GM18507 (cell line): ENCODE measurements at places on chromosomes 3 and 15.

- no peak for DNase-seq
Observed at GRCh38 chr3:195911946-195912270, 3.6 kb upstream of the TNK2 start.

DNA sequence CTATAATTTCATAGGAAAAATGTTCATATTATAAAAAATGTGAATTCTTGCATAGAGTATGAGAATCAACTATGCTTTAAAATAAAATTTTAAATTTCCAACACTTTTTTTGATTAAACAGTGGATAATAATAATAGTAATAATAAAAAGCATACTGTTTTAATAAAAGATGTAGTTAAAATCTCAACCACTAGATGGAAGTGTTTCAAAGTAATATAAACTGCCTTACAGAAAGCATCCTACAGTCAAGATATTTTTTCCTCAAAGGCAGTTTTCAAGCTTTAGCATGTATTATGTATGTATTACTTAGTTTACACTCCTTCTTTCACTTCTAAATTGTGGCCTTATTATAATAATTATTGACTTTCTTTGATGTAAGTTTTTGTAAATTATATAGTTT is 217.5 kb downstream of the CHL1 start:
- DNase-seq: peak; percentile 3

- DNase-seq: no peak
Observed at GRCh38 chr3:59469948-59470723, 420.3 kb upstream of the CFAP20DC start.

DNA sequence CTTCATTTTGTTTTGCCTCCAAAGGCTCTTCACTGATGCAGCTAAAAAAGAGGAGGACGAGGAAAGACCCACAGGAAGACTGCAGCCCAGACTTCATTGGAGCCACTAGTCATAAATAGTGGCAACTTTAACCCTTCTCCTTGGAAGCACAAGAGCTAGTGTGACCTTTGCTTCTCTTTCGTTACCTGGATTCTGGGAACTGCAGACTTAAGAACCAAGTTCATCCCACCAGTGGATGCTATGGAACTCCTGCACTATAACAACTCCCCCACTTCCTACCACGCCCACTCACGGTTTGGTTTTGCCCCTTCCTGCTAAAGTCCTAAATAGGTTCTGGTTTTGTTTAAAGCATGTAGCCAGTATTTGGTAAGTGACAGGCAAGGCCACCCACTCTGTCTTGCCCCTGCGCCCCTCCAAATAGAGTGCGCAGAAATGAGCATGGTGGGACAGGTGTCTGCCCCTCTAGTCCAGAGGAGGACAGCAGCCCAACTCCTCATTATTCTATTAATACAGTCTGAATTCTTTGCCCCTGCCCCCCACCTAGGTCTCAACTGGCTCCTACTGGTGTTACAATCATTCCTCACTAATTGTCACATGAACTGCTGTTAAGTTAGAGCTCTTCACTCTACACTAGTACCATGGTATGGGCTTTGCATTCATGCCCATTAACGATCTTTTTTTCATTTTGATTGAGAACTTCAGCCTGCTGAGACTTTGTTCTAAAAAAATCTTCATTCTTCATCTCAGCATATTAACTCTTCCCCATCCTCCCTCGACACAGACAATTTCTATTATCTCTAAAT is 504.6 kb downstream of the FOXP1 start:
- DNase-seq: no peak

DNA sequence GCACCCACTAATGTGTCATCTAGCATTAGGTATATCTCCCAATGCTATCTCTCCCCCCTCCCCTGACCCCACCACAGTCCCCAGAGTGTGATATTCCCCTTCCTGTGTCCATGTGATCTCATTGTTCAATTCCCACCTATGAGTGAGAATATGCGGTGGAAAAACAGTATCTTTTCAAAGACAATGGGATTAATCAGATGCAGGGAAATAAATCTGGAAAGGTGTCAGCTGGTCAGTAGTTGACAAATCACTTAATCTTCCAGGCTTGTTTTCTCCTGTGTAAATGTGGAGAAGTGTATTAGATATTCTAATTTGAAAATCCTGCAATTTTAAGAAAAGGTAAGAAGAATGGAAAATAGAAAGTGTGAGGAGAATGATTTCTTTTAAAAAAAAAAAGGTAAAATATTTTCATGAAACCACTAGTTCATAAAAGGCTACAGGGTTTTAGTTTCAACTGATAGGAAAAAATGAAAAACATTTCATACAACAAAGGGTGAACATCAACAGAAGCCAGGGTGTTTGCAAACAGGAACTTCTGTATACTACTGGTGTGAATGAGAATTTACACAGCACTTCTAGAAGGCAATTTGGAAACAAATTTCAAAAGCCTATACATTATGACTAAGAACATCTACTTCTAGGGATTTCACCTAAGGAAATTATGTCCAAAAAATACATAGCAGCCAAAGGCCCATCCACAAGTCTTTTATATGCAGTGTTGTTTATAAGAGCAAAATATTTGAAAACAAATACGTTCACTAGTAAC is 113.5 kb downstream of the CBLB start:
- no peak for DNase-seq

DNA sequence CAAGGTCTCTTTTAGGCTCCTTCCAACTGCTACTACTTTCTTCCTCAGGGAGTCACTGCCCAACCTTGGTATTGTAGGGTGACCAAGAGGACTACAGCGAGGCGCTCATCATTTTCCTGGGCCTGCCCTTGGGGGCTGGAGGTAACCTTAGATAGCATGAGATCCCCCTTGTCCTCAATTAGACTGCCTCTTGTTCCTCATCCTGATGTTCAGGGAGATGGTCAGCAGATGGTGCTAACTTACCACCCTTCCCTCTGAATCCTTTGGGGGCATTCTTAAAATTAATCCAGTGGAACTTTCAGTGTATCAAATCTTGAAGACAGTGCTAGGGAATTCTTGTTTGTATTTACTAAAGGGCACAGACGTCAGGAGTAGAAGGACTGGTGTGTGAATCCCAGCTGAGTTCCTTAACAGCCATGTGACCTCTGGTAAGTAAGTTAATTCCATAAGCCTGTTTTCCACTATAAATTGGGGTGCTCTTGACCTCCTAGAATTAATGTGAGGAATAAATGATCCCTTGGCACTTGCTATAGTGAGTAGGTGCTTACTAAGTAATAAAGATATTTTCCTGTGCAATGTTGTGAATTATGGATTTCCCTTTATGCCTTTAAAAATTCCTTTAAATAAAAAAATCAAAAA is 4.1 kb upstream of the CLPX start:
- DNase-seq: no peak

GRCh38 chr15:39474657-39475056 is 106.2 kb upstream of the THBS1 start:
- no peak for DNase-seq

DNA sequence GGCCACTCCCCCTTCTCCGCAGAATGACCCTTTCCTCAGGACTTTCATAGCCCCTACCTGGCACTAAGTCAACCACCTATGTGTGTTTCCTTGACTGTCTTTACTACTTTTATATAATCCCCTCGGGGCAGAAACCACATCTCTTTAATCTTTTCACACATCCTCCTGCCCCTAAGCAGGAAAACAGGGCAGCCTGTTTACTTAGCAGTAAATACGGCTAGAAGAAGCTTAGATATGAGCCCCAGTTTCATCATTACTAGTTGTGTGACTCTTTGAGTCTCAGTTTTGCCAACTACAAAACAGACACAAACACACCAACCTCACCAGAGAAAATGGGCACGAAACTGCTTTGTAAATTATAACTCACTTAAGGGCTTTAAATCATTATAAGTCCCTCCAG is 98.3 kb downstream of the CYP19A1 start:
- no peak for DNase-seq

DNA sequence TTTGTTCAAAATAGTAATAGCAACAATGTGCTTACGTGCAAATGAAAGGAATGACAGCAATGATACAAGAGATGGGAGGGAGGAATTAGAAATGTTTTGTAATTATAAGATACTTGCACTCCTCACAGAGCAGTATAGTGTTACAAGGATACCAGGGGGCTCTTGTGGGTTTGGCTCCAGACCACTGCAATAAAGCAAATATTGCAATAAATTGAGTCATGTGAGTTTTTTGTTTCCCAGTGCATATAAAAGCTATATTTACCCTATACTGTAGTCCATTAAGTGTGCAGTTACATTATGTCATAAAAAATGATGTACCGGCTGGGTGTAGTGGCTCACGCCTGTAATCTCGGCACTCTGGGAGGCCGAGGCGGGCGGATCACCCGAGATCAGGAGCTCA is 864.3 kb downstream of the NSUN3 start:
- no peak for DNase-seq

- DNase-seq: no peak
Observed at GRCh38 chr3:53473422-53473821, 21.0 kb upstream of the CACNA1D start.

- DNase-seq: no peak
Observed at GRCh38 chr3:120599211-120599610, 3.1 kb downstream of the NDUFB4 start.

- no peak for DNase-seq
Observed at GRCh38 chr3:55416331-55416821, 70.7 kb downstream of the WNT5A start.

DNA sequence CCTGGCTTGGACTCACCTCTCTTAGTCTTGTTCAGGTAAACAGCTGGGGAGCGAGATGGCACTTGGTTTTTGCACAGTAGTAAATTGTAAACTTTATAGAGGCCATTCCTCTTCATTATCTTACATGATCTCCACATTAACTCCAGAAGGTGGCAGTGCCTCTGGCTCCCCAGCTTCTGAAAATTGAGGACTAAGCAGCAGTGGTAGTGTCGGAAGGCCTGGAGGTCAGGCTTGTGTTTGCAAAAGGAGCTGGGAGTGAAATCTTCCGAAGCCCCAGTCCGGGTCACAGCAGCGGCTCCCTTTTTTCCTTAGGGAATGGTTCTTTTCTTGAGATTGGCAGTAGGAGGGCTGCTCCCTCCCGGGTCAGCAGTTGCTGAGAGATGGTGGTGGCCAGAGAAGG is 85.7 kb downstream of the FNDC3B start:
- DNase-seq: no peak

GRCh38 chr3:155516439-155516838 is 223.0 kb upstream of the STRIT1 start:
- no peak for DNase-seq

- DNase-seq: no peak
Observed at GRCh38 chr3:108338901-108339545, 42.7 kb downstream of the HHLA2 start.

DNA sequence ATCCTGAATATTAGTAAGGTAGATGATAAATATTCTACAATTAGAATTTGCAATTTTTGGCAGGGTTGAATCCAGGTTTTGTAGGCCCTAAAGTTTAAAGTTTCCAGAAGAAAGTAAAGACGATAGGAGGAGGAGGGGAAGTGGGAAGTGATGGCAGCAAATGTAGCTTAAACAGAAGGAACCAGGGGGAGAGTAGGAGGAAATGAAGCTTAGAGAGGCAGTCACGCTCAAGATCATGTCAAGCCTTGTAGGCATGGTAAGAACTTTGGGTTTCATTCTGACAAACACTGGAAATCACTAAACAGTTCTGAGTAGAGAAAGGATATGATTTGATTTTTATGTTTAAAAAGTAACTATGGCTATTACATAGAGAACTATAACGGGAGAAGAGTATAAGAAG is 63.9 kb downstream of the NR2E3 start:
- DNase-seq: peak; percentile 8

- DNase-seq: no peak
Observed at GRCh38 chr3:129040579-129041300, 19.8 kb upstream of the GP9 start.

GRCh38 chr3:129618901-129619671 is 12.6 kb upstream of the PLXND1 start:
- DNase-seq: no peak

GRCh38 chr3:89488800-89489580 is 381.6 kb downstream of the EPHA3 start:
- no peak for DNase-seq

- DNase-seq: no peak
Observed at GRCh38 chr15:44710236-44711095, 657 bp downstream of the PATL2 start.
